Keratinocyte (primary cell): ENCODE measurements at places on chromosomes 13 and 19. TPM values are rescaled to one million over a fixed set of nuclear protein-coding genes. Genes with fewer than 3 reads are reported as not detected.

Gene LMTK3
- polyA plus RNA-seq, result 0.51 to 0.76 TPM (median 0.68 TPM) in 3 replicates

Gene ZNF708
- polyA plus RNA-seq, result 2.2 to 5.7 TPM (median 4.9 TPM) in 3 replicates

Gene RRAS
- polyA plus RNA-seq, result 98.1 to 184 TPM (median 154 TPM) in 3 replicates

Gene ZNF836
- polyA plus RNA-seq, result 3.3 to 5.0 TPM (median 3.8 TPM) in 3 replicates

Gene PSG2
- 0.09 to 0.17 TPM (median 0.14 TPM) in 3 replicates for polyA plus RNA-seq

Gene CD177
- 1.1 to 1.7 TPM (median 1.2 TPM) in 3 replicates for polyA plus RNA-seq

DNA sequence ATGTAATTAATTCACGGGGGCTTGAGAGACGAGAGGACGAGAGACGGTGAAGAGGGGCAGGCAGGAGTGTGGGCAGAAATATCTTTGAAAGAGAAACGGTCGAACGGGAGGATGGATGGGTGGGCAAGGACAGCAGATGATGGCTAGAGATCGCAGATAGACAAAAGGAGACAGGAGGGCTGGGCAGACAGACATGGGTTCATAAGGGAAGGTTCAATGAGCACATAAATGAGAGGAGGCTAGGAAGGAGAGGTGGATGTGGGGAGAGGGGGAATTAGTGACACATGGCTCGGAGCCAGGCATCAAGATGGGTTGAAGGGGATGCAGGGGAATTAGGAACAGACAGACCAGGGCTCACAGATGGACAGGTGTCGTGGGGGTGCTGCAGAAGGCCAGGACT, 1.1 kb downstream of the SYT3 start:
- no peak for DNase-seq

GRCh38 chr13:48993150-48993549, 17.4 kb downstream of the FNDC3A start:
- DNase-seq, result no peak

GRCh38 chr19:50657712-50658440, 8.6 kb downstream of the C19orf81 start:
- peak; percentile 42 for DNase-seq

GRCh38 chr13:89852570-89852969, 1494.9 kb upstream of the MIR17HG start:
- no peak for DNase-seq

DNA sequence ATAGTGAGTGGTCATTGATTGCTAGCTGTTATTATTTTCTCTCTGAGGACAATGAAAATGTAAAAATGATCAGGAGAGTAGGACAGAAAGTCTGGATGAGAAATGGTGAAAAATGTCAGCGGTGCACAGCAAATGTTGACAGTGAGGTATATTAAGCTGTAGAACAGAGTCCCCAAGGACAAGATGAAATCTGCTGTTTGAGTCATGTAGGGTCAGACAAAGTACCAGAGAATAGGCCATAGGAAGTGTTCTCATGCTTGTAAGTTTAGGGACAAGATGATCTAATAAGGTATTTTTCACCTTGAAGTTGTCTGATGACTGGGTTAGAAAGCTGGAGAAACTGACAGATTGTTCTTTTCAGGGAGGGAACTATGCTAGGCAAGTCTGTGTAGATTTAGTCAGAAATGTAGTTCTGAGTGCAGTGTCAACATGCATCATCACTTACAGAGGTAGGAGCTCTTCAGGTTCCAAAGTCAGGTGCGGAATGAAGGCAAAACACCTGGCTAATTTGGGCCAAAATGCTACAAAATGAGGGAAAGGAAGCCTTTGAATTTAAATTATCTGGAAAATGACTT, 369.3 kb downstream of the DLEU7 start:
- no peak for DNase-seq

- DNase-seq, result no peak
Observed at GRCh38 chr19:12794971-12795381, 3.7 kb downstream of the JUNB start.

DNA sequence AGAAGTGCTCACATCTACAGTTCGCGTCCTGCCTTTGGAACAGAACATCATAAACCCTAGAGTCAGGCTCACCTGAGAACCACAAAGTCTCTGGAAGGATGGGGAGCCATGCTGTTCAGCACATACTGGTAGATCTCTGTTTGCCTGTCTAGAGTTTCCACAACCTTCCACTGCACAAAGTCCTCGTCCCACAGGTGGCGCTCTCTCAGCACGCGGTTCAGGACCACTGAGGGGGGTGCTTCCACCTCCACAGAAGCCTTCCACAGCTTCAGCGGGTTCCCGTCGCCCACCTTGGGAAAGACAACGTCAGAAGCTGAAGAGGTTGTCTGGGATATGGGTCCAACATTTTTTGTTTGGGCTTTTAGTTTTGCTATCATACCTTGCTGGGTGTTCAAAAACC, 93.6 kb downstream of the KL start:
- DNase-seq, result no peak

GRCh38 chr13:63773476-63773875, 2357.8 kb upstream of the PCDH20 start:
- no peak for DNase-seq

DNA sequence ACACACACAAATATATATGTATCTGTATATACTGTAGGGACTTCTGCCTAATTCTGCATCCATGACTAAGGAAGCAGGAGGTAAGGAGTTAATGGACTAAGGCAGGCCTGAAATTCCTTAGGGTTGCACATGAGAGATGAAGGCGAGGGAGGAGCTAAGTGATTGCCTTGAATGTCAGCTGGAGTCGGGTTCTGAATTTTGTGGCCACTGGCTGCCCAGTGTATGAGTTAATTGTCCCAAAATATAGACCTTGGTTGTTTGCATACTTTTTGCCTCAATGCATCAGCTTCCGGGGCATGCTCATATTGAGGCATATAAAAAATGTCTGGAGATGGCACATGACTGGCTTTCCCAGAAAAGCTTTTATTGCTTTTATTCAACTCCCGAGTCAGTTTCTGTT, 245.5 kb downstream of the TDRD3 start:
- no peak for DNase-seq

DNA sequence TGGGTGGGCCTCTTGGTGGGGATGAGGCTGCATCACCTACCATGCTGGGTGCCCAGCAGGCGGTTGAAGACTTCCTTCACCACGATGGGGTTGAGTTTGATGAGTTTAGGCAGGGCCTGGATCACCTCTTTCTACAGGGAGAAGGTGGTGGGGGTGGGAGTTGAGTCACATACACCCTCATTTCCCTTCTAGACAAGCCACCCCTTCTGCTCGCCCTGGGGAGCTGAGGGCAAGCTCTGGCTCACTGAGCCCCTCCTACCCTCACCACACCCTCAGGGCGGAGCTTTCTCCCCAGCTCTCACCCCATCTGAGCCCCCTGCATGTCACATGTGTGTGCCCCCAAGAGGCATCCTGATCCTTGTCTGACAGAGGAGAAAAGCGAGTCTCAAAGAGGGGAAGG, 7.6 kb upstream of the RSPH6A start:
- DNase-seq, result no peak

DNA sequence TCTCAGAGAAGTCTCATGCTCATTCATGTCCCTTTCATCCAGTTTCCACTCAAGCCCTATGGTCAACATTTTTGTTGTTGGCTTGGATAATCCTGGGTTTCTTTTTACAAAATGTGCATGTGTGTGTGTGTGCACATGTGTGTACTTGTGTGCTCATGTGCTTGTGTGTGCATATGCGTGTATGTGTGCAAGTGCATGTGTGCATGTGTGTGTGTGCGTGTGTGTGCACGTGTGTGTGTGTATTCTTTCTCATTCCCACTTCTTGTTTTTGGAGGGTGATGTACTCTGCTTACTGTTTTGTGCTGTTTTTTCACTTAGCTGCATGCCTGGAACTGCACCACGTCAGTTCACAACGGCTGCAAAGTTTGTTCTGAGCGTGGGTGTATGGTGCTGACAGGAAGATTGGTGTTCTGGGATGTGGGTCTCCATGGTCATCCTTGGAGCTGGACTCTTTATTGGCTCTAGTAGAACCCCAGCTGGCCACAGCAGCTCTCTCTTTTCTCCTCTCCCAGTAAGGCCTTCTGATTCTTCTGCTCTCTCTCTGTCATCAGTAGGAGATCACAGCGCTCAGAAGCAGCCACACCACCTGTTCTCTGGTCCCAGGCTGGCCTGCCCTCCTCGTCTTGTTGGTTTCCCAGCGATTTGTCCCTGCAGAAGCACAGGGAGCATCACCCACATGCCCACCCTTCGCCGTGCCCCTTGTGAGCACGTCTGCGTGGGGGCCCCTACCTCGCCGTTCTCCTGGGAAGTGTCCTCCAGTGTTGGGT, 60.8 kb downstream of the SOX1 start:
- DNase-seq, result no peak

GRCh38 chr13:95185851-95186250, 115.4 kb downstream of the ABCC4 start:
- no peak for DNase-seq

- no peak for DNase-seq
Observed at GRCh38 chr13:60627071-60627686, 230.2 kb downstream of the TDRD3 start.

DNA sequence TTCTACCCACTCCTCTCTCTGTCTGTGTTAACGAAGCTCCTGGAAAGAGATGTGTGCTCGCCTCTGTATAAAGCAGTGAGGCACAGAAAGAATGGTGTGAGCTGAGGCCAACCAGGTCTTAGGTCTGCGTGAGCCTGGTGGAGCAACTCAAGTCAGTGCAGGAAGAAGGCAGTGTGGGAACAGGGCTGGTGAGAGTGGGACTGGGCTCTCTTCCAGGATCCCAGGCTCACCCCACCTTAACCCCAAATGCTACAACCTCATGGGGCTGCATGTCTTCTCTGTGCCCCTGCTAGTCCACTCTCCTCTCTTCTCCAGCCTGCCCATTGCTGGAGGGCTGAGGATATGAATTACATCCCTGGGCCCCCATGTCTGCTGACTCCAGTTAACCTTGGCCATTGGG, 127.4 kb downstream of the DCT start:
- DNase-seq, result no peak

DNA sequence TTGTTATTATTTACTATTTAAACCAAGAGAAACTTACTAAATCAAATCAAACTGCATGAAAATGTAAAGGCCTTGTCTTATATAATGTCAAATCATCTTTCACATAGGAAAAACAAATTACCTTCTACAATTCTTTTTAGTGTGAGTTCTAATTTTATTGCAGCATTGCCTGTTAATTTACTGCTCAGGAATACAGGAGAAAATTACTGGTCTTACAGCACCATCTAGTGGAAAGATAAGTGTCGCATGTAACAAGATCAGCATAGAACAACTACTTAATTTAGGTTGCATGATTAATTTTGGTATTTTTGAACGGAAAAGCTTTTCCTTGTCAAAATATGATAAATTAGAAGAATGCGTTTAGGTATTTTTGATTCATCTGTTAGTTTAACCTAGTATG, 502.7 kb downstream of the UQCRFS1 start:
- peak; percentile 30 for DNase-seq

DNA sequence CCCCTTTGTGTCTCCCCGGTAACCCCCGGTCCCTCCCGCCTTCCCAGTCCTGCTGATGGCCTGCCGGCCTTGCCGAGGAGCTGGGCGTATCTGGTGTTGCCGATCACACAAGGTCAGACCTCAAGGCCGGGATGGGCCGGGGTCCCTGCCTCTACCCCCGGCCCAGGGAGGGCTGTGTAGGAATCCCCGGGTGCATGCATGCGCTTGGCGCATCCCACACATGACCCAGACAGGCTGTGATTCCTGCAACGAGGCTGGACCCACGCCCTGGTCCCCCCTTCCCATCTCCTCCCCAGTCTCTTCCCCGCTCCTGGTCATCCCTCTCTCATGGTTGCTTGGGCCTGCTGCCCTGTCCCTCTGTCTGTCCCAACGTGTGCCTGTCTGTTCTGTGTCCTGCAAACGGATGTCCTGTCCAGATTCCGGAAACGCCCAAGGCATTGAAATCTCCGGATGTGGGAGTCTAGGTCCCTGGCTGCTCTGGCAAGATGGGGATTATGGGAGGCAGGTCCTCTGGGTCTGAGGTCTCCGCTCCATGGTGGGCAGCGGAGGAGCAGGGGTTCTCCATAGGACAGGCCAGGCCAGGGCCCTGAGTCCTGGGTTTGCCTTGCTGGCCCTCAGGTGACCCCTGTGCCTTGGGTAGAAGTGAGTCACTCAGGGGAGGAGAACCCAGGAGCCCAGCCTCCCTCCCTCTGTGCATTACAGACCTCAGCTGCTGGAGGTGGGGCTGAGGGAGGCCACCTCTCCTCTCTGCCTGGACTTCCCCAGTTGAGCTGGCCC, 1.6 kb downstream of the PKN1 start:
- DNase-seq, result no peak

DNA sequence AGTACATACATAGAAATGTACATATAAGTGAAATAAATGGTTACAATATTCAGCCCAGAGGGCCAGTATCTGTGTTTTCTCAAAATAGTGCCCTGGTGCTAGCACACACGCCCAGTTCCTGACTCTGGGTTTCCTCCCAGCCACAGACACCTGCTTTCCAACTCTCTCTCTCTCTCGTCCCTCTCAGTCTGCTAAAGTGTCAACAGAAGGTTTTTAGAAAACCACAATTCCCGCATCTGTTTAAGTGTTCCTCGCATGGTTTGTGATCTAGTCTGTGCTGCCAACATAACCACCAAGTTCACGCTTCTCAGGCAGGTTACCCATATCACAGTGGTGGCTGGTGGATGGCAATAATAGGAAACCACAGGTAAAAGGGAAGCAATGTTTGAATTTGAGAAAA, 17.8 kb upstream of the UPF3A start:
- DNase-seq, result no peak

DNA sequence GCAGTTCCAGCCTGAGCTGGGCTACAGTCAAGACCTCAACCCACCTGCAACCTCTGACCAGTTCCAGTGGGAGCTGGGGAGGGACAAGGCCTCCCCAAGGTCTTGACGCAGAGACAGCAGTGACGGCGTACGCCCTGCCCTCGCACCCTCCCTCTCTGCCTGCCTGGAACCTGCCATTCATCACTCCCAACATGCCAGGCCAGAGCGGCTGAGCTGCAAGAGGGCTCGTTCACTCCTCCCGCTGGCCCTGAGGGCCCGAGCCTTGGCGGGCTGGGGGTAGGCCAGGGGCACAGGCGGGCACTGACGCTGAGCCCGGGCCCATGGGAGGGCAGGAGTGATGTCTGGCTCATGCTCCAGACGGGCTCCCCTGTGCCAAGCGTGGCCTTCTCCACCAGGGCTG, 8.2 kb downstream of the NDUFA11 start:
- DNase-seq, result no peak

DNA sequence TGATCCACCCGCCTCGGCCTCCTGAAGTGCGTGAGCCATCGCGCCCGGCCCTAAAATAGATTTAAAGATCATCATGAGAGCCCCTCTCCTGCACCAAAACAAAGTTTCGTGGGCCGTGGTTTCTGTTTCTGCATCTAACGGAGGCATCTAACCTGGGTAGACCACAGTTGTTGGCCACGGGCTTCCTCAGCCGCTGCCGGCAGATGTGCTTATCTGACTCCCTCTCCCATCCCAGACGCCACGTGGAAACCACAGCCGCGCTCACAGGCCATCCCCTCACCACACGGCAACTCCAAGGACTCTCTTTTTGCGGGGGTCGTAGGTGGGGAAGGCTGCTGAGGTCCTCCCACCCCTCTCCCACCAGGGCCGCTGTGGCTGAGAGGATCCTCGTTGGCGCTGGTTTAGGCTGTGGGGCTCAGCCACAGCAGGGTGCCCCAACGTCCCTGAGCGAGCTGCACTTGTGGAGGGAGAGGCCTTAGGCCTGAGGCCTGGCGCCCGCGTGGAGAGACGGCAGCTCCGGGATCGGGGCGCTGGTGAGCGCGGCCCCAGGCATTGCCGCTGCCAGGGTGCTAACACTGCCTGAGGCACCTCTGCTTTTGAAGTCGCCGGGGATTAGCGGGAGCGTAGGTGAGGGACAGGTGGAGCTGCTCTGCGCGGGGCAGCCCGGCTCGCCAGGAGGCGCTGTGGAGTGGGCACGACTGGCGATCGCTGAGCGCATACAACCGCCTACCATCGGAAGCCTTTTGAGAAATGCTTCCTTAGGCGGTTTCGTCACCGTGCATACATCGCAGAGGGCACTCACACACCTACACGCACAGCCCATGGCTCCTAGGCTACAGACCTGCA, 8.9 kb downstream of the ZSCAN1 start:
- no peak for DNase-seq

- DNase-seq, result no peak
Observed at GRCh38 chr13:27465611-27466010, 15.2 kb upstream of the MTIF3 start.
